ENCODE measurements at places on chromosomes 3 and 15.

DNA sequence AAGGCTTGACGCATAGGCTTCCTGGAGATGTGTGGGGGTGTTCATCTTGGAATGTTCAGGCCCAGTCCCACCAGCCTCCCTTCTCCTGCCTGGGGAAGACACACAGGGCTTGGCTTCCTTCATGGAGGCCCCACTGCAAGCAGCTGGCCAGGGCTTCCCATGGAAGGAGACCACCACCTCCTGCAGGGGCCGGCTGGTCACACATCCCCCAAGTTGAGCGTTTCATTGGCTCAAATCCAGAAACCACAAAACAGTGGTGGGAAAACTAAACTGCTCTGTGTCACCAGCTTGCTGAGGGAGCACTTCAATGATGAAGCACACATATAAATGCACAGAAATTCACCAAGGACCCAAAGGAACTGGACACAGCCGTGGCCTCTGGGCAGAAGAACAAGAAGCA, 8.3 kb downstream of the IQSEC1 start:
- no peak for DNase-seq

GRCh38 chr3:21888656-21889055, 137.6 kb upstream of the ZNF385D start:
- no peak for DNase-seq

DNA sequence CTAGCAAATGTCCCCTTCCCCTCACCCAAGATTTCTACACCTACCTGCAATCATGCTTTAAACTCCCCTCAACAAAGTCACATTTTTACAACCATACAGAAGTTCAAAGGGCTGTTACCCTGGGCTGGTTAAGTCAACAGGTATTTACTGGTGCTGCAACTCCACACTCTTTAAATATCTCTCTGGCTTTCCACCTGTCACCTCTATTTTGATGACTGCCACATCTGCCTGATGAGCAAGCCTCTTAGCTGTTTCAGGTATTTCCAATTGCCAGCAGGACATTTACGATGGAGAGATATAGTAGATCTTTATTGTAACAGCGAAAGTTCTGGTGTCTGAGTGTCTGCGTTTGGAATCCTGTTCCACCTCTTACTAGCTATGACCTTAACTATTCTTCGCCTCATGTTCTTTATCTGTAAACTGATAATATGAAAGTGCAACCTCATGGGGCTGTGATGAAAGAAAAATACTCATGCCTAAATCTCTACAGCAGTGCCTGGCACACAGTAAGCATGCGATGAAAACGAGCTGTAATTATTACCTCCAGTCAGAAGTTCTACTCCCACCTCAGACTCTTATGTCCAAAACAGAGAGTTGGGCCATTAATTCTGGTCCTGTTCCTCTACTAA, 44.2 kb upstream of the TPM1 start:
- DNase-seq, result no peak

GRCh38 chr15:83285284-83285978, 967 bp upstream of the BNC1 start:
- DNase-seq, result no peak

- DNase-seq, result peak; percentile 45
Measured at GRCh38 chr3:72938471-72939265, 50.8 kb downstream of the GXYLT2 start.

GRCh38 chr15:95795386-95795785, 535.1 kb upstream of the NR2F2 start:
- no peak for DNase-seq

GRCh38 chr15:73284090-73284716, 84.6 kb downstream of the HCN4 start:
- DNase-seq, result no peak

DNA sequence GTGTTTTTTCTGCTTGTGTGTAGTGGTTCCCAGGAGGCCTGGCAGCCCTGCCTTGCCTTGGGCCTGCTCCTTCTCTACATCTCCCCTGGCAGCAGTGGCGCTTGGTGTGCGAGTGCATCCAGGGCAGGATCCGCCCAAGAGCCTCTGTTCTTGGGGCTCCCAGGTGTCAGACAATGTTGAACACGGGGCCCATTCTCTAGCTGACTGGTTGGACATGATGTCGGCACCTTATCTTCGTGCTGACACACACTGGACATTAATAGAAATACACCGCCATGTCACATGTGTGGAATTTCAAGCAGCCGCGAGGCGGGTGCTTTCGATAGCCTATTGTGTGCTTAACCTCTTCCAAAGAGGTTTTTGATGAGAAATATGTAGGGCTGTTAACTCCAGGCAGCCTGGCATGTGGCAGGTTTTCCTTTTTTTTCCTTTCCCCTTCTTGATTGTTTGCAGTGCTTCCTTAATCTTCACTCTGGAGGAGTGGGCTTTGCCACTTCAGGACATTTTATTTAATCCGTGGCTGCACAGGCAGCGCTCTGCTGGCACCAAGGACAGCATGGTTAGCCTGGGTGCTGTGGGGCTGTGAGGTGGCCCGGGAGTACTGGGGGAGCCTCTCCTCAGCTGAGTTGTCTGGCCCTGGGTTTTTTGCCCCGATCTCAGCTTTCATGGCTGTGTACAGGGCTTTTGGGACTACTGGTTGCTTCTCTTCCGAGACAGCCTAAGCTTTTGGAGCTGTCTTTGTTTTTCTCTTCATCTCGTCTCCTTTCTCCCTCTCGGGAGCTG, 42.5 kb downstream of the CHCHD6 start:
- DNase-seq, result no peak

- no peak for DNase-seq
Measured at GRCh38 chr3:48268381-48268935, 27.6 kb downstream of the ZNF589 start.

GRCh38 chr3:14520149-14520548, 20.0 kb downstream of the GRIP2 start:
- no peak for DNase-seq

DNA sequence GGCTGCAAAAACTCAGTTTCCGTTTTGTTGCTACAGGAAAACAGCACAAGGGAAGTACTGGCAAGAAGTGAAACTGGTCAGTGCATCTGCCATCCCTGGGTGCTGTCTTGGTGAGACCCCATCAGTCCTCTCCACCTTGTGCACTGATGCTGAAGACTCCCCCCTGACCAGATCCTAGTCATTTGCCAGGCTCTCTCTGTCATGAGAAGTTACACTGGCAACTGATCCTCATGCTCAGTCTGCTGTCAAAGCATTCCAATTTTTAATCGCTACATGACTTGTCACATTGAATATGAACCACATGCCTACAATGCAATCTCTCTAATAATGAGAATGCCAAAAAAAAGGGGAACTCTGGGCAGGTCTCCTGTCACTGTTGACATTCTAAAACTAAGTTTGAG, 296.5 kb downstream of the ZIC1 start:
- DNase-seq, result no peak

DNA sequence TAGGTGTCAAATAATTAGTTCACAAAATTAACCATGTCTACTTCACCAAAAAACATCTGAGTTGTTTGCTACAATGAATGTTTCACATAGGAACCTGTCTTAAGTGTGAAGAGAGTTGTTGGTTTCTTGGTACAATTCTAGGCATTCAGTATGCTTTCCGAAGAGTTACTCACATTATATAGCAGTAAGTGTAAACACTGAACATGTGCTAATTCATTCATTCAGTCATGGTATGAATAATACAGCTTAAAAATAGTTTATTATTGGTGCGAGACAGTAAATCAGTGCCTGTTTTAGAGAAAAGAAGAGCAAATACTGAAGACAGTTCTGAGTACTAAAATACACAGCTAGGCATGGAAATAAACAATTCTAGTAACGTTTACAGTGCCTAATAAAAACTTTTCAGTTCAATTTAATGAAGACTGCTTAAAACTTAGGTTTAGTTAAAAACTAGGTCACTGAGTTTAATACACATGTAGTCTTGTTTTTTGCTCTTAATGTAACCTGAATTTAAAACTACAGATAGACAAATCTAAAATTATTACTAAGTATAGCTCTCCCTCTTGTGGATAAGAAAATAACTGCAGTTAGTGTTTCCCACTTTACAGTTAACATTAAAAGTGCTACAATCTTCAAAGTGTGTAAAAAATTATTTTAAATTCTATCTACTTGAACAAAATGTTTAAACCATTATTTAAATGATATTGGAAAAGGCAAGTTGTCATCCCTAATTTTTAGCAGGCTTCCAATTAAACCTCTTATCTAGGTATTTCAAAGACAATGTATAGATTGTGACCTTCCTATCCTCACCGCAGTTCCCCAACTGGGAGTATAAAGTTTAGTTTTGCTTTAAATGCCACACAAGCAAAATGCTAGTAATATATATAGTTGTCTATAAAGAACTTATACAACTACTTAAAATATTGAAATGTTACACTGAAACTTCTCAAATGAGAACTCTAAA, 20.1 kb upstream of the ZCWPW2 start:
- DNase-seq, result no peak

DNA sequence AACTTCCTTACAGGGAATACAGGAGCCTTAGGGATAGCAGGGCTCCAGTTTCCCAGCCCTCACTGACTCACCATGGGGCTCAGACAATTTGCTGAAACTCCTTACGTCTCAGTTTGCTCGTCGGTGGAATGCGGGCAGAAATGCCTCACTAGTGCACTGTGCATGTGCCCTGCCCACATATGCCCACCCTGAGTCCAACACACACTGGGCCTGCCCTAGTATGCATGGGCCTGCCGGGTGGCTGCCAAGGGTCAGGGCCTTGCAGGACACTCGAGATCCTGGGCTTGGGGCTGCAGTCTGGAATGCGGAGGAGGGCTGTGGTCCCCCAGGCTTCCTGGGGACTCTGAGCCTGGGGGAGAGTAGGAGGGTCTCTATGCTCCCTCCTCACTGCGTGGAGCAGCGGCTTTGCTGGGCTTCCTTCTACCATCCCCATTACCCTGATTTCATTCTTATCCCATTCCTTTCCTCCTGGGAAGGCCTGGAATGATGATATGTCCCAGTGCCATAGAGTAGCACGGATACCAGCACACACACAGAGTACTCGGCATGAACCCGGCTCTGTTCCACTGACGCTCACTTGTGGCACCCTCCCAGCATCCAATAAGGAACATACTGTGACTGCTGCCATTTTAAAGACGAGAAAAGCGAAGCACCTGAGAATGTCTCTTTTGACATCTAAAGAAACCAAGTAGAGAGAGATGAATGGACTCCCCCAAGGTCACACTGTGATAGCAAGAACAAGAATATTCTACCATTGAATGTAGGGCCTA, 124.2 kb downstream of the ASB7 start:
- no peak for DNase-seq

Measured in T1000 (cell line).